ENCODE measurements at places on chromosomes 11 and 22.

- no peak for DNase-seq
- no peak overlapping the region for H3K4me3 ChIP-seq
Measured at GRCh38 chr11:114893329-114893728, 215.0 kb downstream of the NXPE2 start.

GRCh38 chr22:19643448-19644313 is 70.6 kb upstream of the SEPTIN5 start:
- no peak for DNase-seq
- peaks cover 8% of the 10 kb centered on the region for H3K27me3 ChIP-seq
- no peak overlapping the region for H3K27ac ChIP-seq
- no peak overlapping the region for H3K4me3 ChIP-seq

- H3K4me3 ChIP-seq, result no peak overlapping the region
- H3K27me3 ChIP-seq, result no peaks in the 10 kb centered on the region
Measured at GRCh38 chr11:43377389-43377788, 18.7 kb downstream of the TTC17 start.

DNA sequence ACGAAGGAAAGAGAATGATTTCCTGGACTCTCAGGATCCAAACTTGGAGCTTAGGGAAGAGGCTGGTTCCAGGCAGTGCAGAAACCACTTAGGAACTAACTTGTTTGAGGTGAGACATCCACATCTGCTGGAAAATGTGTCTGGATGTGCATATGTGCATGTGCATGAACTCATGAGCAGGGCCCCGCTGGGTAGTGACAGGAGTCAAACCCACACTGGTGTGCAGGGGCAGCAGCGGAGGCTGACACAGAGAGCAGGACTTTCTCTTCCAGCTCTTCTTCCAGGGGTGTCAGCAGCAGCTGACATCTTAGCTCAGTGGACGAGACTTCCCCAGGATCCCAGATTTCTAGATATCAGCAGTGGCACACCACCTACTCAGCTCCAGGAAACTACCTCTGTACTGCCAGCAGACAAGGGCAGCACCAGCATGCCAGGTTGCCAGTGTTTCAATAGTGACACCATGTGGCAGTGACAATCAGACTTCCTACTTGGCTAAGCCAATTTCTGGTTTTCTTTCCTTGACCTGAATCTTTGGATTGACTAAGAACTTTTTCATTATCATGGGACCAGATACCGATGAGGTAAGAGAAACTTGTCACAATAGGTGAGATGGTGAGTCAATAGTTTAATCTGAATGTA is 227.5 kb upstream of the ZC3H12C start:
- H3K27me3 ChIP-seq, result no peaks in the 10 kb centered on the region
- H3K36me3 ChIP-seq, result no peaks in the 10 kb centered on the region
- DNase-seq, result no peak

- no peak overlapping the region for H3K27ac ChIP-seq
- peaks cover 10% of the 10 kb centered on the region for H3K4me1 ChIP-seq
- H3K27me3 ChIP-seq, result no peaks in the 10 kb centered on the region
- DNase-seq, result no peak
- H3K36me3 ChIP-seq, result peaks cover 25% of the 10 kb centered on the region
Measured at GRCh38 chr11:75986966-75987365, 172.0 kb downstream of the UVRAG start.

DNA sequence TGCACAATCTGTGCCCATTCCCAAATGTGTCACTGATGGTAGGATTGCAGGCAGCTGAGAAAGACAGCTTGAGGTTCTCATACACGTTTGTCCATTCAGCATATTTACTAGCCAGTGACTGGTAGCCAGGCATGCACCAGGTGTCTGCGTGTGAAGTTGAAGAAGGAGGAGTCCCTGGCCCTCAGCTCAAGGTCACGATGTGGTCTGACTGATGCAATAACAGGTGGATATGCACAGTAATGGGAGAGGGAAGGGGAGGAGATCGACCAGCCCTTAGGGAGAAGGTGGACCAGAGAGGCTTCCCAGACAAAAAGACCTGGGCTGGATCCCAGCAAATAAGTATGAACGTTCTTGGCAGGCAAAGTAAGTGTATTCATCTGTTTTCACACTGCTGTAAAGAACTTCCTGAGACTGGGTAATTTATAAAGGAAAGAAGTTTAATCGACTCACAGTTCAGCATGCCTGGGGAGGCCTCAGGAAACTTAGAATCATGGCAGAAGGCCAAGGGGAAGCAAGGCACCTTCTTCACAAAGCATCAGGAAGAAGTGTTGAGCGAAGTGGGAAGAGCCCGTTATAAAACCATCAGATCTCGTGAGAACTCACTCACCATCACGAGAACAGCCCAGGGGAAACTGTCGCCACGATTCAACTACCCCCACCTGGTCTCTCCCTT is 96.0 kb downstream of the MN1 start:
- peaks cover 18% of the 10 kb centered on the region for H3K4me1 ChIP-seq
- no peak overlapping the region for H3K27ac ChIP-seq
- H3K4me3 ChIP-seq, result no peak overlapping the region
- H3K36me3 ChIP-seq, result no peaks in the 10 kb centered on the region

DNA sequence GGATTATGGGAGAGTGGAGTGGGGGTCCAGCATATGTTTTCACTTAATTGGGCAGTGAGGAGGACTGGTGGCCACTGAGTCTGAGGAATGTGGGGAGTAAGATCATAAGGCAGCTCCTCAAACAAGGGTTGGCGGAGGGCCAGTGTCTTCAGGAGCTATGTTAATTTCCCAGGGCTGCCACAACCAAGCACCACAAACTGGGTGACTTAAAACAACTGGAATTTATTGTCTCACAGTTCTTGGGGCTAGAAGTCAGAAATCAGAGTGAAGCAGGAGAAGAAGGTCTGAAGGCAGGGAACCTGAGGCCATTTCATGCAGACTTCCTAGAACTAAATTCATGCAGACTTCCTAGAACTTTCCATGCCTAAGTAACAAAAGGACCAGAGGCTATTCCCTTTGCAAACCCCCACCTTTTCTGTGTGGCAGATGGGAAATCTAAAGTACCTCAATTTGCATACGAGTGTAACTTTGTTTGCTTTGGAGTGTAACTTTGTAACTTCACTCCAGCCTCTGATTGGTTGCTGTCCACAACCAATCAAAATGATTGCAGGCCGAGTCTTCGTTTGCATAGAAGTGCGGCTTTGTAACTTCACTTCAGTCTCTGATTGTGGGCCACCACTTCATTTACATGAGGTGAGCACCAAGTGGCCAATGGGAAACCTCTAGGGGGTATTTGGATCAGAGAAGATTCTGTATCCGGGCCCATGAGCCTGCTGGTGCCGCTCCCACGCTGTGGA is 50.5 kb upstream of the ZBED5 start:
- H3K27ac ChIP-seq, result no peak overlapping the region
- H3K27me3 ChIP-seq, result no peaks in the 10 kb centered on the region
- no peaks in the 10 kb centered on the region for H3K36me3 ChIP-seq
- H3K4me1 ChIP-seq, result no peaks in the 10 kb centered on the region

DNA sequence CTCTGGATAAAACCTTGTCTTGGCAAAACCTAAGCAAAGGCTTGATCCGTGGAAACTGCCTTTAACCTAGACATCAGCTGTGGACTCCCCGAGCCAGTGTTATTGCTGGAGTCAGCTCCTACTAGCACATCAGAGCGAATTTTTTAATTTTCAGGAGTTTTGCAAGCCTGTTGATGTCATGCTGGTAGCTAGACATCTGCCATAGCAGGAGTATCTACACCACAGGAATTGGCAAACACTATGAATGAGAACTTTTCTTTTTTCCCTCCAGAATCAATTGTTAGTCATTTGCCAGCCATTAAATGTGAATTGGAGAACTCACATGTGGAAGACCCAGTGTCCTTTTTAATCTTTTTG is 201.2 kb downstream of the NAV2 start:
- no peak for DNase-seq
- peaks cover 14% of the 10 kb centered on the region for H3K4me1 ChIP-seq
- no peak overlapping the region for H3K27ac ChIP-seq
- no peaks in the 10 kb centered on the region for H3K27me3 ChIP-seq
- no peaks in the 10 kb centered on the region for H3K36me3 ChIP-seq

GRCh38 chr11:14027525-14027924 is 65.0 kb downstream of the SPON1 start:
- no peak overlapping the region for H3K4me3 ChIP-seq
- no peak overlapping the region for H3K27ac ChIP-seq
- peaks cover 3% of the 10 kb centered on the region for H3K27me3 ChIP-seq
- peaks cover 7% of the 10 kb centered on the region for H3K4me1 ChIP-seq
- no peaks in the 10 kb centered on the region for H3K36me3 ChIP-seq

- H3K27me3 ChIP-seq, result no peaks in the 10 kb centered on the region
- no peak overlapping the region for H3K27ac ChIP-seq
- no peaks in the 10 kb centered on the region for H3K36me3 ChIP-seq
- peaks cover 14% of the 10 kb centered on the region for H3K4me1 ChIP-seq
- DNase-seq, result no peak
- H3K4me3 ChIP-seq, result no peak overlapping the region
Measured at GRCh38 chr11:94655291-94655690, 88.1 kb downstream of the PIWIL4 start.

GRCh38 chr11:118804094-118804493 is 13.1 kb upstream of the DDX6 start:
- no peak overlapping the region for H3K27ac ChIP-seq
- H3K4me1 ChIP-seq, result no peaks in the 10 kb centered on the region
- H3K27me3 ChIP-seq, result no peaks in the 10 kb centered on the region
- H3K4me3 ChIP-seq, result no peak overlapping the region
- no peaks in the 10 kb centered on the region for H3K36me3 ChIP-seq
